Left renal cortex interstitium (tissue), 4 donors: ENCODE measurements at places on chromosomes 1 and 21.

GRCh38 chr1:86718786-86719185, 14.4 kb downstream of the SH3GLB1 start:
- no peak for DNase-seq

DNA sequence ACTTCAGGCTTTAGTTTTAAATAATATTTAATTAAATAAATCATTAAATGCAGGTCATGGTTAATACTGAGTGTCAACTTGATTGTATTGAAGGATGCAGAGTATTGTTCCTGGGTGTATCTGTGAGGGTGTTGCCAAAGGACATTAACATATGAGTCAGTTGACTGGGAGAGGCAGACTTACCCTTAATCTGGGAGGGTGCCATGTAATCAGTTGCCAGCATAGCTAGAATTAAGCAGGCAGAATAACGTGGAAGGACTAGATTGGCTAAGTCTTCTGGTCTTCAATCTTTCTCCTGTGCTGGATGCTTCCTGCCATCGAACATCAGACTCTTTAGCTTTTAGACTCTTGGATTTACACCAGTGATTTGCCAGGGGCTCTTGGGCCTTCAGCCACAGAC, 85.3 kb downstream of the MAP3K21 start:
- DNase-seq = no peak

DNA sequence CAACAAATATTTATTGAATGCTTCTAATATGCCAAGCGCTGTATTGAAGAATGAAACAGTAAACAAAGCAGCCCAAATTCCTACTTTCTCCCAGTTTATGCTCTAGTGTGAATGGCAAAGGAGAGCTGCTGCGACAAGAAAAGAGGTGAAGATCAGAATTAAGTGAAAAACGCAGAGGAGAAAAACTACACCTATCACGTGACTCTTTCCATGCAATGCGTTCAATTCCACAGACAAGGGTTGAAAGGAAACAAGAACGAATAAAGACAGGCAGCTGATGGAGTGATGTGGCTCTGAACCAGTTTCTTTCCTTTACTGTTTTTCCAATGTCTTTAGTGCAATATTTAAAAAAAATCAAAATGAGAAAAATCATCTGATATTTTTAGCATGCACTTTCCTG, 23.6 kb downstream of the MT1HL1 start:
- DNase-seq = no peak

DNA sequence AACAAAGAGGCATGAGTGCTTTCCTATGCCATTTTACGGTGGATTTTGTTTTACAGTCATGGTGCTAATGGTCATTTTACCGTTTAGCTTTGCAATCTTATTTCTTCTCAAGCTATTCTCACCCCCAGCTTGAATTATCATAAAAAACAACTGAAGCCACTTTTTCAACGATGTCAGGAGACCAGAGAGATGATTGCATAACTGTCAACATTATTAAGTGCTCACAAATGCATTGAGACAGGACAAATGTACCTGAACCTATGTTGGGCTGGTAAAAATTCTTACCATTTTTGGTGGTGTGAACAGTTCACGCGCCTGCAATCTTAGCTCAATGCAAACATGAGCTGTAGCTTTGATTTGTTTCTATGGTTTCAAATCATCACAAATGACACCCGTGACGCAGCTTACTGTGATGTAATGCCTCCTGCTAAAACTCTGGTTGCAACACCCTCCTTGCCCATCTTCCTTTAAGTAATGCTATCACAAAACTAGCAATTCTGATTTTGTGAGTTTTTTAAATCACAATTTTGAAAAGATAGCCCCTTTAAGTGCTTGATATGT, 104.4 kb downstream of the UCHL5 start:
- DNase-seq = no peak

- no peak for DNase-seq
Measured at GRCh38 chr1:115837740-115838421, 3.0 kb downstream of the NHLH2 start.

- no peak for DNase-seq
Measured at GRCh38 chr1:23745515-23745914, 2.2 kb downstream of the ELOA start.

DNA sequence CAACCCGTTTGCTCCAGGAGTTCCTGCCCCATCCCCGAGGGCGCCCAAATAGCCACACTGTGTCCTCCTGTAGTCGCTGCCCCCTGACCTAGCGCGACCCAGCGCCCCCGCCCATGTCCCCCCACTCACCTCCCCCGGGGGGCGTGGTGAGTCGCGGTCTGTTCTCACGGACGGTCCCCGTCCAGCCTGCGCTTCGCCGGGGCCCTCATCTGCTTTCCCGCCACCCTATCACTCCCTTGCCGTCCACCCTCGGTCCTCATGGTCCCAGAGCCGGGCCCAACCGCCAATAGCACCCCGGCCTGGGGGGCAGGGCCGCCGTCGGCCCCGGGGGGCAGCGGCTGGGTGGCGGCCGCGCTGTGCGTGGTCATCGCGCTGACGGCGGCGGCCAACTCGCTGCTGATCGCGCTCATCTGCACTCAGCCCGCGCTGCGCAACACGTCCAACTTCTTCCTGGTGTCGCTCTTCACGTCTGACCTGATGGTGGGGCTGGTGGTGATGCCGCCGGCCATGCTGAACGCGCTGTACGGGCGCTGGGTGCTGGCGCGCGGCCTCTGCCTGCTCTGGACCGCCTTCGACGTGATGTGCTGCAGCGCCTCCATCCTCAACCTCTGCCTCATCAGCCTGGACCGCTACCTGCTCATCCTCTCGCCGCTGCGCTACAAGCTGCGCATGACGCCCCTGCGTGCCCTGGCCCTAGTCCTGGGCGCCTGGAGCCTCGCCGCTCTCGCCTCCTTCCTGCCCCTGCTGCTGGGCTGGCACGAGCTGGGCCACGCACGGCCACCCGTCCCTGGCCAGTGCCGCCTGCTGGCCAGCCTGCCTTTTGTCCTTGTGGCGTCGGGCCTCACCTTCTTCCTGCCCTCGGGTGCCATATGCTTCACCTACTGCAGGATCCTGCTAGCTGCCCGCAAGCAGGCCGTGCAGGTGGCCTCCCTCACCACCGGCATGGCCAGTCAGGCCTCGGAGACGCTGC, 1.1 kb downstream of the HTR6 start:
- no peak for DNase-seq

- DNase-seq = no peak
Measured at GRCh38 chr1:151763990-151764389, 694 bp upstream of the MRPL9 start.

DNA sequence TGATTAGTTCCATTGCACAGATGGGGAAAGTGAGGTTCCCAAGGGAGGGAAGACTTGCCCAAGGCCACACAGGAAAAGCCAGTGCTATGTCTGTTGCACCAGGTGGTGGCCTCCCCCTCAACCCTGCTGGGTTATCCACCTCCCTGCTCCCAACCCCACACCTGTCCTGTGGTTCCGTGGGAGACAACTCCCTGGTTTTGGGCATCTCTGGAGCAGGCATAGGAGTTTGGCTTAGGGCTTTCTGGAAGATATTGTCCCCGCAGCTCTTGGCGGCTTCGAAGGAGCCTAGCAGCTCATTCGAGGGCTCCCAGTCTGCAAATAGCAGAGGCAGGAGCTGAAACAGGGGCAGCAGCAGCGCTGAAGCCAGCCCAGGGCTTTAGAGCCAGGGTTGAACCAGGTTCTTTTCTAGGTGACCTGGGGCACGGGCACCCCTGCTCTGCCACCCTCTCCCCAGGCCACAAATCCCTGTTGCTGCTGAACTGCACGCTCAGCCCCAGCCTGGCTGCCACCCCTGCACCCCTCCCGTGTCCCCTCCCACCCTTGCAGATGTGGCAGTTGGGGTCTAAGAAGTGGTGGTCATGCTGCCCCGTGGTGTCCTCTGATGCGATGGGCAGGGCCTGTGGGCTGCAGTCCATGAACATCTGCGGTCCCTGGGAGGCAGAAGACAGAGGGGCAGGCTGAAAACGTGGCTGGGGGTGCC, 22.1 kb downstream of the SPOCD1 start:
- no peak for DNase-seq

- DNase-seq = no peak
Measured at GRCh38 chr1:201126832-201127754, at the start of gene ASCL5. Gene ASCL5 (minus strand): TSS chr1:201127184. CDS start chr1:201115372, 11,812 bp downstream.

GRCh38 chr1:13662493-13662892, 37.5 kb upstream of the PRDM2 start:
- DNase-seq = no peak

GRCh38 chr1:32247452-32247851, 430 bp downstream of the FAM167B start:
- no peak for DNase-seq

DNA sequence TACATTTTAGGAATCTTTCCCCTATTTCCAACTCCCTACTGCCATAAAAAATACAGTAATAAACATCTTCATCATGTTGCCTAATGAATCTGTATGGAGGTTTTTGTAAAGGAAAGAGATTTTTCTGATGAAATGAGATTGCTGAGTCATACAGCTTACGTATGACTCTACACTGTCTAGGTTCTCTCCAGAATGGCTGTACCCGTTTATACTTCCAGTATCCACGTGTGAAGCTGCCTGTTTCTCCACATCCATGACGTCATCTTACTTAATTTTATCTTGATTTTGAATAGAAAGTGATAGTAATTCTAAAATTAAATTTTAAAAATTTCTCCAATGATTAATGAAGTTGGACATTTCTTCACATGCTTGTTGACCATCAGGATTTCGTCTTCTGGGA, 103.7 kb downstream of the COQ8A start:
- DNase-seq = no peak

- no peak for DNase-seq
Measured at GRCh38 chr1:207565546-207566468, 69.8 kb downstream of the CR1 start.

- DNase-seq = no peak
Measured at GRCh38 chr1:172726740-172727139, 67.8 kb downstream of the FASLG start.

GRCh38 chr1:208778417-208778816, 534.2 kb upstream of the PLXNA2 start:
- DNase-seq = no peak

GRCh38 chr1:43584204-43584603, 53.5 kb downstream of the PTPRF start:
- no peak for DNase-seq

DNA sequence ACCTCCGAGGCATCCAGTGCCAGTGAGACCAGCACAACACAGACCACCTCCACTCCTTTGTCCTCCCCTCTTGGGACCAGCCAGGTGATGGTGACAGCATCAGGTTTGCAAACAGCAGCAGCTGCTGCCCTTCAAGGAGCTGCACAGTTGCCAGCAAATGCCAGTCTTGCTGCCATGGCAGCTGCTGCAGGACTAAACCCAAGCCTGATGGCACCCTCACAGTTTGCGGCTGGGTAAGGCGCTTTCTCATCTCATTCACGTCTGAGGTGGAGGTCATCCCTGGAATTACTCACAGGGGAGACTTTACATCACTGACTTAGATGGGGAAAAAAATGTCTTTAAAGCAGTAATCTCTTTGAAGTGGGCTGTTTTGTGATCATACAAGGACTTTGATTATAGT, 106.3 kb downstream of the CD247 start:
- DNase-seq = no peak

DNA sequence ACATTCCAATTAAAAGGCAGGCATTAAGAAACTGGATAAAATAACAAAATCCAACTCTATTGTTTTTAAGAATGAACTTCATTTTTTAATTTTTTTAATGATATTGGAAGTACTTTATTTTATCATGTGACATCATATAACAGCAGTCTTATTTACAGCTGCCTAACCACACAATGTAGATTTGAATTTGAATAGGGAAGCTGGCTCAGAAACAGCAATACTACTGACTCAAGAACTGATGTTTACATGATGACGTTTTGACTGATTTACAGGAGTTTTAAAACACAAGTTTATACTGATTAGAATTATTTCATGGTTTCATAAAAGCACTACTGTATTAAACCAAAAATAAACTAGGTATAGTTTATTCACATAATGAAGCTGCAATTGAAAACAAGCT, 348.7 kb upstream of the NR5A2 start:
- no peak for DNase-seq

- no peak for DNase-seq
Measured at GRCh38 chr1:38498686-38499085, 360.9 kb downstream of the RRAGC start.

DNA sequence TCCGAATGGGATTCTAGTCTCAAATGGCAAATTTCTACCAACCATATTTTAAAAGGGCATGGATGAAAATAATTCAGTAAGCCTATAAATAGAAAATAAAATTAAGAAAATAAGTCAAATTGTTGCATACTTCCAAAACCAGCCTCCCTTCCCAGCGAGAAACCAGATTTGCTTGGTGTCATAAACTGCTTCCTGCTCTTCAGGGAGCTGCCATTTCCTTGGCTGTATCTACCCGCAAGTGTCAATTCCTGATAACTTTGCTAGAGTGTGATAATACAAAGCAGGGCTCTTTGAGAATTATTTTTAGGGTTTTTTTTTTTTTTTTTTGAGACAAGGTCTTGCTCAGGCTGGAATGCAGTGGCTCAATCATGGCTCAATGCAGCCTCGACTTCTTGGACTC, 62.3 kb downstream of the S1PR1 start:
- no peak for DNase-seq

- DNase-seq = peak; percentile 81
Measured at GRCh38 chr1:19311931-19312781, at the start of the genes AKR7A2 and SLC66A1. Gene AKR7A2 (minus strand): TSS chr1:19312144. CDS start chr1:19312124, 20 bp downstream. Gene SLC66A1 (plus strand): TSS chr1:19312326. CDS start chr1:19317678, 5,352 bp downstream.

DNA sequence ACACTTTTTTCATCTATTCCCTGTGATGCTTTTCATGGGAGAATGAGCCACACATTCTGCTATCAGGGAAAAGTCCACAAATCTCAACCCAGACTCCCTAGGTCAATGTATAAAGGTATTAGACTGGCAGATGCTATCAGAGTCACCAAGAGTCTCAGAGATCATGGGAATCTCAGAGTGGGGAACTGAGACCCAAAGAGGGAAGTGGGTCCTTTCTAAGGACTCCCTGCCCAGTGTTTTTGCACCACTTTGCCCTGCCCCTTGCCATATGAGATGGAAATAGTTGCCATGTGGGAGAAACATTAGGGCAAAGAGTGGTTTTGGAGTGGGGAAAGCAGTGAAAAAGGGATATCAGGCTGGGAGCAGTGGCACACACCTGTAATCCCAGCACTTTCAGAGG, 19.1 kb upstream of the AZIN2 start:
- no peak for DNase-seq

GRCh38 chr1:38766125-38766524, 93.4 kb downstream of the RRAGC start:
- no peak for DNase-seq

DNA sequence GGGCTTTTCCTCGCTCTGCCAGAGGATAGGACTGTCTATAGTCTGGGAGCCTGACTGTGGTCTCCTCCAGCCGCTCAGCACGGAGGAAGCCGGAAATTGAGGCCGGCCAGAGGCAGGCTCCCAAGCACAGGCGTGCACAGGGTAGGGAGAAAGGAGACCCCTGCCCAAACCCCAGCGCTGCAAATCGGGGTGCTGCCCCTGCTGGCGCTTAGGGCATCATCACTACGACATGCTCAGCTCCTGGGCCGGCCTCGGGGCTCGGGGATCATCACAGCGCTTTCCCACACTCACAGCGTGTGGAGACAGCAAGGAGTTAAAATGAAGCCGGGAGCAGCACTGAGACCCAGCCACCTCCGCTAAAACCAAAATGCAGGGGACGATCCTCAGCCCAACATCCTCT, 62.8 kb upstream of the ARHGEF16 start:
- DNase-seq = no peak

DNA sequence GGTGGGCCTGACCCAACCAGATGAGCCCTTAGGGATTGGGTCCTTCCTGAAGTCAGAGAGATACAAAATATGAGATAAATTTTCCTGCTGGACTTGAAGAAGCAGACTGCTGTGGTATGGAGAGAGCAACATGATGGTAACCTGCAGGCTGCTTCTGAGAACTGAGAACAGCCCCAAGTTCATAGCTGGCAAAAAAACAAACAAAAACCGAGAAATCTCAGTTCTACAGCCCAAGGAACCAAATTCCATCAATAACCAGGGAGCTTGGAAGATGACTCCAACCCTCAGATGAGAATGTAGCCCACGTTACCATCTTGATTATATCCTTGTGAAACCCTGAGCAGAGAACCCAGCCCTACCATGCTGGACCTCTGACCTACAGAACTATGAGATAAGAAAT, 316.2 kb downstream of the ZP4 start:
- no peak for DNase-seq
